ENCODE measurements at places on chromosomes 4 and X.

DNA sequence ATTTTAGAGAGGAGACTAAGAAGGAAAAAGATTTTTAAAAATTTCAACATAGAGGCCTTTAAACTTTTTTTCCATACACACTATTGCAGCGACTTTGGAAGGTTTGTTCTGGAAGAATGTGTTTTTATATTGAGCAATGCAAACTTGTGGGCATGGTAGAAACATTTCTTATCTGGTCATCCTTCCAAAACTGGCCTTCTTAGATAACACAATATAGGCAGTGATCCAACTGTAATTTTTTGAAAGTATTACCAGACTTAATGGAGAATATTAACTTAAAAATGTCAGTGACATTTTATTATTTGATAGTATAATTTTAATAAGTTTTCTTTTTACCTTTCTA, 25.6 kb downstream of the FHDC1 start:
- DNase-seq: no peak

- peak; percentile 0 for DNase-seq
These were observed 239.0 kb upstream of the HTR2C start for GRCh38 chrX:114344756-114345349.

DNA sequence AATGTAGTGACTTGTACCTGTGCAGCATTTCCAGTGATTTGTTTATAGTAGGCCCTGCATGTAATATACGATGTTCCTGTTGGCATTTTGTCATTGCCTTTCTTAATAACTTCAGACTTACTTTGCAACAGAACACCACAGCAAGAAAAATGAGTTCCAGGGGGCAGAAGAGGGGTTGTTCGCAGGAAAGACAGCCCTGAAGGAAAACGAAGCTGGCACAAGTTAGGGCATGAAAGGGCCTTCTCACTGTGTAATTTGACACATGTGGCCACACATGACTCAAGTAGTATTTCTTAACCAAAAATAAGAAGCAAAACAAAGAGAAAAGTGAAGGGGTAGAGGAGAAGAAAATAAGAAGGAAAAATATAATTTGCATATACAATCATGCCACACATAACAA, 265.8 kb upstream of the SMIM31 start:
- DNase-seq: no peak

DNA sequence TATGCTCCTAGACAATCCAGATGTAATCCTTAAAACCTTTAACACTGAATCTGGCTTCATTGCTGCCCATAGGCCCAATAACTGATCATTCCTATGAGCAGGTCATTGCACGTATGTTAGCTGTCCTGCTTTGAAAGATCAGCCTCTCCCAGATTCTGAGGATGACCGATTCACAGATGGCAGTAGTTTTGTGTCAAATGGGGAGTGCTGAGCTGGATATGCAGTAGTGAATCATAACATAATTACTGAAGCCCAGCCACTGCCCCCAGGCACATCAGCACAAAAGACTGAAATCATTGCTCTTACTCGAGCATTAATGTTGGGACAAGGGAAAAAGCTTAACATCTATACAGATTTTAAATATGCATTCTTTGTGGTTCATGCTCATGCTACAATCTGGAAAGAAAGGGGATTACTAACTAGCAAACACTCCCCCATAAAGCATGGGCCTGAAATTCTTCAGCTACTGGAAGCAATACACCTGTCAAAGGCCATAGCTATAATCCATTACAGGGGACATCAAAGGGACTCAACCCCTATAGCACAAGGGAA, 16.4 kb upstream of the ZNF280C start:
- DNase-seq: peak; percentile 24

DNA sequence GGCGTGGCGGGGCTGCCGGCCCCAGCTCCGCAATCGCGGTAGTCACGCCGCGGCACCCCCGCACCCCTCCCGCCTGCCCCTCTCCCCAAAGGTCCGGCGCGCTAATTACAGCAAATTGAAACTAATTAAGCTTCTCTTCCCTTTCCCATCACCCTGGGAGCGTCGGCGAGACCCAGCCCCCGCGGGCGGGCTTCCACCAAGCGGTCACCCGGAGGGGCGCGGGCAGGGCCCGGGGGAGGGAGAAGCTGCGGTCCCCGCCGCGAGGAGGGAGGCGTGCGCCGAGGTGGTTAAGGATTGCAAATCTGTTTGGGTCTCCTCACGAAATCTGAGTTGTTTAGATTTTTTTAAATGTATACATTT, 13.1 kb downstream of the ARX start:
- DNase-seq: no peak

- no peak for DNase-seq
These were observed 77.9 kb downstream of the HPGD start for GRCh38 chr4:174444390-174444789.

DNA sequence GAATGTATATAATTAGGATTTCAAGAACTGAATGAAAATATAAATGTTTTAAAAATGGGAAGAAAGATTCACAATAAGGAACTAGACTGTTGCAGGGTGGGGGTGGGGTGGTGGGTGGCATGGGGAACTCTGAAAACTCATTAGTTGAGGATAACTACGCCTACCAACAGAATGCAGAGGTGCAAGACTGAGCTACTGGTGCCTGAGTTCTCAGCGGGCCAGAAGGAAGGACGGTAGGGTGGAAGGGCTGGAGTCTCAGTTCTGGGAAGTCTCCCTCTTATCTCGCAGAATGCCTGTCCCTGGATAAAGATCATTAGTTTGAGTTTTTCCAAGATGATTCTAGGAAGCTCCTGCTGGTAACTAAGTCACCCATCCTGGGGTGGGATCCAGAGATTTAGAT, 1.3 kb upstream of the SOD3 start:
- DNase-seq: no peak

DNA sequence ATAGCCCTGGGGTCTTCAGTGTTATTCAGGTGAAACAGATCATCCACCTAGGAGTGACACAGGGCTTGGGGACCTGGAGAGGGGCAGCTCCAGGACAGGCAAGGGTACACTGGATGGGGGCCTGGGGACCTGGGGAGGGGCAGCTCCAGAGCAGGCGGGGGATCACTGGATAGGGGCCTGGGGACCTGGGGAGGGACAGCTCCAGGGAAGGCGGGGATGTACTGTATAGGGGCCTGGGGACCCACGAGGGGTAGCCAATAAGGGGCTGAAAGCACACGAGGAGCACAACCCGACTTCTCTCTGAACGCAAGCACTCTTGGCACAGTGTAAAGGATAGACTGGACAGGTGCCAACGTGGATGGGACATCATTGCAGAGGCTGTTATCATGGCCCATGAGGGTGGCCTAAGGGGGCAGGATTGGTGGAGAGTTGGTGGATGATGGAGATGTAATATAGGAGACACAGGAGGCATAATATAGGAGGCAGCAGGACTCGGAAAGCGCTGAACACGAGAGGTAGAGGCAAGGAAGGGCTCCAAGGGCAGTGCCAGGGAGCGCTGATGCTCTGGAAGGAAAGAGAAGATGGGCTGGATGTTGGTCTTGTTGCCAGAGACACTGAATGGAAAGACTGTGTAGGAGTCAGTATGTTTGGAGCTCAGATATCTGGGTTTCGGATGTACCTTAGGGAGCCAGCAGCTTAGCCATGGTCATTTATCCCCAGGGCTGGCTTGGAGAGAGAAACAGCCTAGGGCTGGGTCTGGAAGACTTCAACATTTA, 37.9 kb upstream of the FGFBP2 start:
- no peak for DNase-seq

- DNase-seq: no peak
These were observed 88.0 kb downstream of the RAB28 start for GRCh38 chr4:13396161-13396560.

- DNase-seq: no peak
These were observed 12.6 kb downstream of the P2RY10 start for GRCh38 chrX:78957768-78958130.

- no peak for DNase-seq
These were observed 186.4 kb downstream of the BCOR start for GRCh38 chrX:39911278-39911897.

DNA sequence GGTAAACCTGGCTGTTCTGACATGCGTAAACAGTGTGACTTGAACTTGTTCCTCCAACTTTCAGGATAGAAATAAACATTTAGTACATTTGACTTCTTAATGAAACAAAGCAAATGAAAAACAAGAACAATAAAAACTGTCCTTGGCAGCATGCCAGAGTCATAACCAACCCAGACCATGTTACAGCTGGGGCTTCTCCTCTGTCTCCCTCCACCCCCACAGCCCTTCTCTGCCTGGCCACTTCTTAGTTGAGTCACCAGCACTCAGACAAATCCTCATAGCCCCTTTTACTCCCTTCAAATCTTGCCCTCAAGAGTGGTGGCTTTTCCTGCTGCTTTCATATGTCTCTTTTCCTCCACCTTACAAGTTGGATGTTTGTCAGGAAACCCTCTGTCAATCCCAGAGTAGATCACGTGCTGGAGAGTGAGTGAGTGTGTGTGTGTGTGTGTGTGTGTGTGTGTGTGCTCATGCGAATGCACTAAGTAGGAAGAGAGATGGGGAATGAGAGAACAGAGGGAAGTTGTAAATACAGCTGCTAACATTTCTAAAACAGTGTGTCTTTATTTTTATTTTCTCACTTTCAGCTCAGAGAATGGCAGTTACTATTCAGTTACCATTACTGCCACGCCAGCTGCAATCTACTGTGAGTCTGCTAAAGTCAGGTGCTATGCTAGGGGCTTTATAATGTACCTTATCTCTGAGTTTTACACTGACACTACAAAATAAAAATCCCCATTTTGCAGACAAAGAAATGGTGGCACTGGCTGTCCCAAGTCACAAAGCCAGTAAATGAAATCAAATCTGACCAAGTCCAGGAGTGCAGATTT, 15.0 kb downstream of the SCARB2 start:
- DNase-seq: peak; percentile 89
